ENCODE measurements at places on chromosomes 5 and 9. TPM values are rescaled to one million over a fixed set of nuclear protein-coding genes. Genes with fewer than 3 reads are reported as not detected.
A peak's percentile ranks its signal among the peaks of the same experiment; 100 is the strongest.

The PCDHA10 gene
- total RNA-seq, result not detected

The CRHBP gene
- total RNA-seq, result not detected

The SVEP1 gene
- total RNA-seq, result not detected

The ARID3C gene
- total RNA-seq, result 0.34 TPM

The MCTP1 gene
- 2.7 TPM for total RNA-seq

The SLC4A9 gene
- total RNA-seq, result not detected

The PCA3 gene
- not detected for total RNA-seq

DNA sequence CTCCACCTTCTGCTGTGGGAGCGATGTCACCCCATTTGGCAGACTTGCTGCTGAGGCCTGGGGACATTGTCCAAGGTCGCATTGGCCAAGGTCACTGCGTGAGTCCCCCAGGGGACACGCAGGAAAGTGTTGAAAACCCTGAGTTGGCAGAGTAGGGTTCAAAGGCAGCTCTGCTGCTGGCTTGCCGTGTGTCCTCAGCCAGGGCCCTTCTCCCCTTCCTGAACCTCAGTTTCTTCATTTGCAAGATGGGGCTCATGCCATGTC, 14.0 kb downstream of the ASS1 start:
- no peak overlapping the region for H3K27ac ChIP-seq
- H3K4me1 ChIP-seq, result peaks cover 4% of the 10 kb centered on the region
- H3K4me3 ChIP-seq, result no peak overlapping the region
- DNase-seq, result no peak
- peaks cover 12% of the 10 kb centered on the region for H3K27me3 ChIP-seq
- H3K36me3 ChIP-seq, result no peaks in the 10 kb centered on the region

- no peak overlapping the region for H3K27ac ChIP-seq
- DNase-seq, result no peak
- H3K4me1 ChIP-seq, result no peaks in the 10 kb centered on the region
- H3K27me3 ChIP-seq, result peaks cover 15% of the 10 kb centered on the region
Measured at GRCh38 chr9:109640580-109641371, 139.2 kb upstream of the PALM2AKAP2 start.

GRCh38 chr9:104279535-104280177, 185.5 kb downstream of the SMC2 start:
- H3K4me3 ChIP-seq, result no peak overlapping the region
- no peak overlapping the region for H3K27ac ChIP-seq
- H3K4me1 ChIP-seq, result no peaks in the 10 kb centered on the region

- no peaks in the 10 kb centered on the region for H3K36me3 ChIP-seq
- no peaks in the 10 kb centered on the region for H3K27me3 ChIP-seq
- no peak for DNase-seq
- no peak overlapping the region for H3K4me3 ChIP-seq
Measured at GRCh38 chr5:111997308-111997707, 240.3 kb upstream of the NREP start.

DNA sequence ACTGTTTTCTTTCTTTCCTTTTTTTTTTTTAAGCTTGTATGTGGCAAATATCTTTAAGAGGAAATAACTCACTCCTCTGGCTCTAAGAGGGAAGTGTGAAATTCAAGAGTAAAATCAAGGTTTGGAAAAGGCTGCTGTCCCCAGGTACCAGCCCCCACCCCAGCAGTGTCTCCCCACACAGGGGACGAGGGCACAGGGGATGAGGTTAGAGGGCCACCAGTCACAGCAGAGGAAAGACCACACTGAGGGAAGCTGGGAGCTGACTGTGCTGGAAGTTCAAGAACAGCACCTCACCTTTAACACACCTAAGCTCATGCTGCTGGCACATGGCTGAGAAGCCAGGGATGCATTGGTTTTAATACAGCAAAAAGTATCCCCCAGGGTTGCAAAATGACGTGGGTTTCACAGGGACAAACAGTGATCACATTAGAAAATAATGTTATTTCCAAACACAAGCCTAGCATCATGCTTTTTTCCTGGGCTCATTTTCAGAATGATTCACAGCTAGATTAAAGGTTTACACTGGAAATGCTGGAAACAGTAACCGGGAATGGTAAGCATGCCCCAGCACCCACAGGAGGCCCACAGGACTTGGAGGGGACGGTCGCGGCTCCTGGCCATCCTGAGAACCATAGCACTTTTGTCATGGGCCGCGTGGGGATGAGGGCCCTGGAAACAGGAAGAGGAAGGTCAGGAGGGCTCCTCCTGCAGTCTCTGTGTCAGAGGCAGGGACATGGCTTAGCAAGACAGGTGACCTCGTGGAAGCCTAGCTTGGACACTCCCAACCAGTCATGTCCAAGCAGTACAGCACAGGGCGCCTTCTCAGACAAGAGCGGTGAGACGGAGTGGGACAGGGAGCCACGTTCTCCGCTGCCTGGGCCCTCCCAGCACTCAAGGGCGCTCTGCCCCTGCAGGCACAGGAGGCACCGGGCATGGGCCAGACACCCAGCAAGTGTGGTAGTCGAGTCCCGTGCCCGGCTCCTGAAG, 6.9 kb downstream of the LPCAT1 start:
- H3K27me3 ChIP-seq, result no peaks in the 10 kb centered on the region
- no peak overlapping the region for H3K4me3 ChIP-seq
- peaks cover 65% of the 10 kb centered on the region for H3K4me1 ChIP-seq
- H3K36me3 ChIP-seq, result peaks cover 31% of the 10 kb centered on the region
- DNase-seq, result no peak
- no peak overlapping the region for H3K27ac ChIP-seq

DNA sequence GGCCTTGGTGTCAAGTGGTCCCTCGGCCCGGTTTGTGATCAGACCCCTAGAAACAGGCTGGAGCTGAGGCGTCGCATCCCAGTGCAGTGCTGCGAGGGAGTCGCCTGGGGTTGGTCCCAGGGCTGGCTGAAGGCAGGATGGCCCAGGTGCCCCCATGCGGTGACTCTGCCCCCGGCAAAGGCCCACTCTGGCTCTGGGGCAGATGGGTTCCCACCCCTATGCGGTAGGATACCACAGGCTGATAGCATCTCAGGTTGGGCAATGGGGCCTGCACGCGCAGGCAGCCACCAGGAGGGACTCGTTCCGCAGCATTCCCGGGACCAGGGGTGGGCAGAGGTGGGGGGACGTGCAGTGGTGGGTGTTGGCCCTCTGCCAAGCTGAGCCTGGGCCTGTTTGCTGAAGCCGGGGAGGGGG, 86.0 kb downstream of the RXRA start:
- no peak for DNase-seq
- H3K36me3 ChIP-seq, result peaks cover 6% of the 10 kb centered on the region
- H3K4me3 ChIP-seq, result no peak overlapping the region
- H3K27ac ChIP-seq, result no peak overlapping the region

DNA sequence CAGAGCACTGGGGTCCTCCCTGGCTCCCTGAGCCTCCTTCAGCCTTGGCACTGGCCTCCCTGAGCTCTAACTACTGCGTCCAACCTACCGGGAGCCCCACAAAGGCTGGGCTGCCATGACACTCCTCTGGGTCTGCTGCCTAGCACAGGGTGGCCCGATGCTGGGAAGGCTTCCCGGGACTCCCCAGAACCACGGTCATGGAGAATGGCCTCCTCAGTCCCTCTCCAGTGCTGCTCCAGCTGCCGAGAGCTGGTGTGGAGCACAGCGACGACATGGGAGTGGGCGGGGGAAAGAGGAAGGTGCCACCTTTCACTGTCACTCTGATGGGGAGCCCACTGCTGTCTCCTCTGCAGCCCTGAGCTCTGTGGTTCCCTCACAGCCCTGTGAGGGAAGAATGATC, 61.5 kb upstream of the RNF130 start:
- DNase-seq, result no peak
- H3K4me1 ChIP-seq, result peaks cover 4% of the 10 kb centered on the region
- no peak overlapping the region for H3K27ac ChIP-seq
- no peaks in the 10 kb centered on the region for H3K36me3 ChIP-seq

- no peaks in the 10 kb centered on the region for H3K27me3 ChIP-seq
- H3K27ac ChIP-seq, result no peak overlapping the region
- H3K36me3 ChIP-seq, result no peaks in the 10 kb centered on the region
- DNase-seq, result no peak
- H3K4me1 ChIP-seq, result no peaks in the 10 kb centered on the region
- no peak overlapping the region for H3K4me3 ChIP-seq
Measured at GRCh38 chr9:9874270-9874669, 738.5 kb downstream of the PTPRD start.

DNA sequence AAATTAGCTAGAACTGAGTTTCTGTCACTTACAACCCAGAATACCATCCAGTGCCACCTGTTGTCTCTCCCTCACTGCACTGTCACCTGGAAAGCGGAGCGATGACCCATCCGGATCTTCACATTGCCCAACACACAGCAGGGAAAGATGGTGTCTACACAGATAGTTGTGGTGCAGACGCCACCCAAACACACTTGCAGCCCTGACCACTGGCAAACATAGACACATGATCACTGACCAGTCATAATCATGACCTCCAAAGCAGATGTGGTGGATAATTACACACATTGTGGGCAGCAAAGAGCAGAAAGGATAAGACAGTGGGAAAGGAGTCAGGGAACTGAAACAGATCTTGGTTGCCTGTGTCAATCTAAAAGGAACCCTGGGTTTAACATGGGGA, 64.7 kb downstream of the GABBR2 start:
- no peaks in the 10 kb centered on the region for H3K36me3 ChIP-seq
- H3K4me1 ChIP-seq, result no peaks in the 10 kb centered on the region
- H3K4me3 ChIP-seq, result no peak overlapping the region

- H3K27me3 ChIP-seq, result no peaks in the 10 kb centered on the region
- no peaks in the 10 kb centered on the region for H3K4me1 ChIP-seq
- DNase-seq, result no peak
- no peaks in the 10 kb centered on the region for H3K36me3 ChIP-seq
- H3K4me3 ChIP-seq, result no peak overlapping the region
Measured at GRCh38 chr5:150648294-150649107, 8.0 kb downstream of the SYNPO start.

DNA sequence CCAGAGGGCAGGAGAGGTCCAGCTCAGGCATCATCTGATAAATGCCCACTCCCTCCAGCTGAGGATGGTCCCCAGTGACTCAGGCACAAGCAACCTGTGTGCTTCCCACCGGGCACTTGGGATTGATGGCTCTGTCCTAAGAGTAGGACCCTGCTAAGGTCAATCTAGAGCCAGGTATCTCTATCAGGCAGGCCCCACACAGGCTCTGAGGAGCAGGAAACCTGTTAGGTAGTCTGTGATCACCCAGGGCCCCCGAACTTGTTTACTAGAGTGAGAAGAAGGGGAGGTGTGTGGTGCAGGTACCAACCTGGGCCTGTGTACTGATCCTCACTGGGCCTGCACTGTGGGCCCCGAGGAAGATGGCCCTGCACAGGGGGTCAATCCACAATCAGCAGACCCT, 119.6 kb upstream of the FSTL4 start:
- peaks cover 4% of the 10 kb centered on the region for H3K27me3 ChIP-seq
- peak; percentile 19 for DNase-seq
- H3K4me1 ChIP-seq, result no peaks in the 10 kb centered on the region
- H3K4me3 ChIP-seq, result no peak overlapping the region

DNA sequence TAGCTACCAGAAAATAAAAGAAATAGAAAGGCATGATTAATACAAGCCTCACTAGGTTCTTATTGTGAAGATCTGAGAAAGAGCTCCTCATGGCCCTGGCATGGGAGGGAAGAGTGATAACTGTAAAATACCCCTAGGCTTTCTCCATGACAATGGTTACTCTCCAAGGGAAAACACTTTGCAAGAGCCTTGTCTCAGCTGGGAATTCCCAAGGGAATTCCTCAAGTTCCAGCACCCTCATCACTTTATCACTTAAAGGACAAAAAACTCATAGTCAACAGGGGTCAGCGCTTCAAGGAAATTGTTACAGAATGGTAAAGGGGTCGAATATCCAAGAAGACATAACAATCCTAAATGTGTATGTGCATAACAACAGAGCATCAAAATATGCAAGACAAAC, 21.2 kb downstream of the SYK start:
- H3K36me3 ChIP-seq, result no peaks in the 10 kb centered on the region
- H3K27me3 ChIP-seq, result no peaks in the 10 kb centered on the region
- no peaks in the 10 kb centered on the region for H3K4me1 ChIP-seq
- DNase-seq, result no peak

DNA sequence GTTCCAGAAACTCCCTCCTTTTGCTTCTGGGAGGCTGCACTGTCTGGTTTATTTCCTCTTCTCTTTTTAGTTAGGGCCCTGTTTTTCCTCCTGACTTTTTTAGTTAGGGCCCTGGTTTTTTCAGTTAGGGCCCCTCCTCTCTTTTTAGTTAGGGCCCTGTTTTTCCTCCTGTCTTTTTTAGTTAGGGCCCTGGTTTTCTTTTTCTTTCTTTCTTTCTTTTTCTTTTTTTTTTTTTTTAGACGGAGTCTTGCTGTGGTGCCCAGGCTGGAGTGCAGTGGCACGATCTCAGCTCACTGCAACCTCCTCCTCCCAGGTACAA, 15.1 kb downstream of the GSN start:
- no peak overlapping the region for H3K4me3 ChIP-seq
- H3K4me1 ChIP-seq, result peaks cover 14% of the 10 kb centered on the region
- no peak for DNase-seq
- H3K27me3 ChIP-seq, result no peaks in the 10 kb centered on the region

- no peaks in the 10 kb centered on the region for H3K4me1 ChIP-seq
- peaks cover 50% of the 10 kb centered on the region for H3K36me3 ChIP-seq
- H3K27ac ChIP-seq, result no peak overlapping the region
- no peak for DNase-seq
- no peaks in the 10 kb centered on the region for H3K27me3 ChIP-seq
- no peak overlapping the region for H3K4me3 ChIP-seq
Measured at GRCh38 chr9:100322954-100323536, 29.7 kb downstream of the TEX10 start.

GRCh38 chr5:100898504-100899346, 4.4 kb downstream of the ST8SIA4 start:
- no peaks in the 10 kb centered on the region for H3K27me3 ChIP-seq
- peaks cover 16% of the 10 kb centered on the region for H3K36me3 ChIP-seq
- no peak overlapping the region for H3K4me3 ChIP-seq

DNA sequence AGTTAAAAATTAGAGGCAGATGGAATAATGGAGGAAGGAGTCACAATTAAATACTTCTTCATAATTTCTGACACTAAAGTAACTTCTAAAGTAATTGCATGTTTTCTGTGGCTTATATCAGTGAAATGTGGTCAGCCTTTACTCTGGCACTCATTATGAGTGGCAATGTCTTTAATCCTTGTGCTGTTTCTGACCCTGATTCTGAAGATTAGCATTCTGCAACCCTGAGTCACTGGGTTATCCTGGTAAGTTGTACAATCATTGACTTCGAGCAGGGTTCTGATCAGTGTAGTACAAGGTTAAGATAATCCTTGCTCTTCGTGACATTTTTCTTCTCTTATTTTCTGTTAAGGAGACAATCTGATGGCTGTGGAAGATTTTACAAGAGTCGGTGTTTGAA, 379.4 kb upstream of the RORB start:
- H3K27ac ChIP-seq, result no peak overlapping the region
- no peaks in the 10 kb centered on the region for H3K27me3 ChIP-seq
- H3K4me1 ChIP-seq, result no peaks in the 10 kb centered on the region
- no peak overlapping the region for H3K4me3 ChIP-seq
